Activated naive CD4-positive, alpha-beta T cell treated with anti-CD3 and anti-CD28 coated beads, Interleukin-2, amount 10 ng/mL, durations not matched to agents 7 days and 5 days (primary cell): ENCODE measurements at places on chromosomes 7 and 10.

GRCh38 chr10:132375116-132375794 is 21.7 kb upstream of the PWWP2B start:
- H3K4me1 ChIP-seq: peaks cover 5% of the 10 kb centered on the region
- no peak overlapping the region for H3K4me3 ChIP-seq
- peak; percentile 9 for DNase-seq
- peaks cover 11% of the 10 kb centered on the region for H3K27me3 ChIP-seq

DNA sequence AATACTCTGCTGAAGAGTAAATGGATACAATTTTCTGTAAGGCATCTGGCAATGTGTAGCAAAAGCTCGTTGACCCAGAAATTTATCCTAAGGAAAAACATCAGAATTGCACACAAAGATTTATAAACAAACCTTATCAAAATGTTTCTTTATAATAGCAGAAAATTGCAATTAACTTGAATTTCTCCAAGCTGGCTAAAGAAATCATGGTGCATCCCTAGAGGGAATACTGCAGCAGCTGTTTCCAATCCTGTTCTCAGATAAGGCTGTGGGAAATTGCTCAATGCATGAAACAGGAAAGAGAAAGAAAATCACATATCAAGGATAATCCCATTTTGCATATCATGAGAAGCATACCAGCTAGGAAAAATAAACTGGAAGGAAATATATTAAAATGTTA is 18.7 kb downstream of the TACR2 start:
- peaks cover 58% of the 10 kb centered on the region for H3K36me3 ChIP-seq
- H3K27me3 ChIP-seq: no peaks in the 10 kb centered on the region
- DNase-seq: no peak
- H3K4me3 ChIP-seq: no peak overlapping the region
- H3K4me1 ChIP-seq: no peaks in the 10 kb centered on the region

DNA sequence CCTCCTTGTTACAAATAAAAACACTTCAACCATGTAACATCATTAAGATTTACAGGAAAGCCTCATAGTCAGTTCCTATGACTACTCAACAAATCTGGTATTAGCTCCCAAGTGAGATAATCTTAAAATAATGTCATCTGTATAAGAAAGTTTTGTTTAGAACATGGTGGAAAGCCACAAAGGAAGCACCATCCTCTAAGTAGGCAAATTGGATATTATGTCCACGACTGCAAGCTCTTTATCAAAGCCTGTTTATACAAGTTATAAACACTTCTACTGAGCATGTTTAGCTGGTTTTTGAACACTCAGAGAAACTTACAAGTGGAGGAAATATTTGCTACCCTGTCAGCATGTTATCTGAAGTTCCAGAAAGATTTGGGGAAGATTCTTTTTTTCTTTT is 349.8 kb downstream of the ARL4A start:
- DNase-seq: no peak
- no peak overlapping the region for H3K4me3 ChIP-seq
- no peaks in the 10 kb centered on the region for H3K4me1 ChIP-seq
- no peak overlapping the region for H3K27ac ChIP-seq
- H3K36me3 ChIP-seq: no peaks in the 10 kb centered on the region
- H3K27me3 ChIP-seq: no peaks in the 10 kb centered on the region

DNA sequence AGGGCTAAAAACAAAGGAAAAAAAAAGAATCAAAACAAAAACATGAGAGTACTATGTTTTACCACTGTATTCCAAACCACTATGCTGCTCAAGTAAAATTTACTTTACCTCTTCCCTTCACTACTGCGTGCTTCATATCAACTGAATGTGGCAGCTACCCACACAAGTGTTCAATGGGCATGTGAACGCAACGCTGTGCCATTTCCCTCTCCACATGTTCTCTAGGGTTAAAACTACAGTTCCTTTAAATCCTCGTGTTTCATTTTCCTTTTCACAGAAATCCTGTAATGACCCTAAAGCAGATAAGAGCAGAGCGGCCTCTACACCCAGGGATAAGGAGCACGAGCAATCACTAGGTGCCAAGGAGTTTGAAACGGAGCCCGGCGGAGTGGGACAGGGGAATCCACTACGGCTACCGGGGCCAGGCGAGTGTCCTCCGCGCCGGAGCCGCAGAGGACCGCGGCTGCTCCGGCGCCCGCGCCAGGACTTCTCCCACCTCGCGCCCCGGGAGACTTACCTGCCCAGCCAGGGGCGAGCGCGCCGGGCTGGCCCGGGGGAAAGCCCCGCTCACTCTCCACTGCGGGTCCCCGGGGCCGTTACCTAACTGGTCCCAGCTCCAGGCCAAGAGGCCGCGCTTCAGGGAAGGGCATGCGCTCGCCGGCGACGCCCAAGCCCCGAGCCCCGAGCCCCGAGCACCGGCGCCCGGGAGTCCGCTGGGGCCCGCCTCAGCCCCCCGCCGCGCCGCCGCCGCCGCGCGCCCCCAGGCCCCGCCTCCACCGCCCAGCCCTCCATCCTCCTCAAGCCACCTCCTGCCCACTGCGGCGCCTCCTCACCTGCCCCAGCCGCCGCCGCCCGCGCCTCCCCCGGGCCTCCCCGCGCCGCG is 711 bp downstream of the NAMPT start:
- H3K4me1 ChIP-seq: peaks cover 50% of the 10 kb centered on the region
- H3K27me3 ChIP-seq: no peaks in the 10 kb centered on the region
- H3K36me3 ChIP-seq: peaks cover 6% of the 10 kb centered on the region
- peak overlapping the region; percentile 96 for H3K4me3 ChIP-seq
- peak overlapping the region; percentile 99 for H3K27ac ChIP-seq
